Dorsolateral prefrontal cortex (tissue), 122 donors: ENCODE measurements at places on chromosomes 3 and 15.
A peak's percentile ranks its signal among the peaks of the same experiment; 100 is the strongest.

DNA sequence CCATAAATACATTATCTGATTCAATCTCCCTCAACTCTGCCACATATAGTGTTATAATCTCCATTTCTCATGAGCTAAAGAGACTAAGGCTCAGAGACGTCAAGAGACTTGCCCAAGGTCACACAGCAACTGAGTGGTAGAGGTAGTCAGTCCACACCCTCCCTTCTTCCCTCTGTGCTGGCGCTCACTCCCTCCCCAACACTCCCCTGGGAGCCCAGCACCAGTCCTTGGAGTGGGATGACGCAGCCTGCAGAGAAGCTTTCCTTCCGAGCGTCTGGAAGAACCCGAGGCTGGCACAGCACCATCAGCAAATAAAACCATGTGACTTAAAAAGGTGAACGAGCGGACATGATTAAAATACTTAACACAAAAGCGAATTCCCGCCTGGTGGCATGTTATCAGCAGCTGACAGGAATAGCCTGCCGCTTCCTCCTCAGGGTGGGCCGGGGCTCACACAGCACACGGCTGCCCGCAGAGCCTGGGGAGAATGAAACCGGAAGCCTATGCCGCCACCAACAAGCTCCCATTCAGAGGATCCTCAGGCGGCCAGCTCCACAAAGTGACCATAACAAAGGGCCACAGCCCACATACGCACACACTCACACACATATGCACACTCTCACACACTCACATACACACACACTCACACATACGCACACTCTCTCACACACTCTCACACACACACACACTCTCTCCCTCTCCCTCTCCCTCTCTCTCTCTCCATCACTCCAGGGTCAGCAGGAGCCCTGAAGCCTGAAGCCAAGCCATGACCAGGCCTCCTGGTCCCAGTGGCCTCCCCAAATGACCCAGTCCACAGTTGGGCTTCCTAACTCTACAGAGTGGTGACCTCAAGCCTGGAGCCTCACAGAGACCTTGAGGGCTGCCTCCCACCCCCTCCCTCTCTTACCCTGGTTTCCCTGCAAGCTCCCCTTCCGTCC, 120.5 kb downstream of the XXYLT1 start:
- peak; percentile 42 for DNase-seq

- no peak for DNase-seq
Observed at GRCh38 chr15:38373016-38373415, 80.9 kb upstream of the FAM98B start.

GRCh38 chr3:16373341-16373946, 108.4 kb downstream of the OXNAD1 start:
- no peak for DNase-seq

GRCh38 chr3:127822041-127822681, at the start of gene MGLL:
TSS of gene MGLL (minus strand) at chr3:127822515. CDS start at chr3:127822318, 197 bp downstream.
- peak; percentile 62 for DNase-seq

- DNase-seq = no peak
Observed at GRCh38 chr15:64013179-64014062, 32.9 kb downstream of the DAPK2 start.

- DNase-seq = no peak
Observed at GRCh38 chr15:101191242-101191641, 60.6 kb downstream of the CHSY1 start.

DNA sequence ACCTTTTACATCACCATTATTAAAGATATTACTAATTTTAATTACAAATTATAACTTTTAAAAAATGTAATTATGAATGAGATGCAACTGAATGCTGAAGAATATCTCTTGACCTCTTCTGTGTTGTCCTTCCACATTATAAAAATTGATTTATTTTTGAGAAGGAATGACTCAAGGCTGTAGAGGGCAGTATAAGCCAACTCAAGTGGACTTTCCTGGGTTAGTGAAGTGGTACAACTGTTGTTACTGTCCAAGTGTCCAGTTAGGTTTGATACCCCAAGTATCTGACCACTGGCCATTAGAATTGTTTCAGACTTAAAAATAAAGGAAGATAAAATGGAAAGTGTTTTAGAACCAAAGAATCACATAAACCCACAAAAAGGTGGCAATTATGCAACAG, 51.9 kb downstream of the BBX start:
- DNase-seq = no peak

- DNase-seq = no peak
Observed at GRCh38 chr3:170180079-170180907, 1.2 kb downstream of the PHC3 start.

GRCh38 chr3:137217733-137218132, 259.9 kb downstream of the IL20RB start:
- DNase-seq = no peak

GRCh38 chr15:100113351-100114080, 228.3 kb downstream of the ADAMTS17 start:
- DNase-seq = no peak

GRCh38 chr3:77370413-77370812, 330.5 kb downstream of the ROBO2 start:
- no peak for DNase-seq

DNA sequence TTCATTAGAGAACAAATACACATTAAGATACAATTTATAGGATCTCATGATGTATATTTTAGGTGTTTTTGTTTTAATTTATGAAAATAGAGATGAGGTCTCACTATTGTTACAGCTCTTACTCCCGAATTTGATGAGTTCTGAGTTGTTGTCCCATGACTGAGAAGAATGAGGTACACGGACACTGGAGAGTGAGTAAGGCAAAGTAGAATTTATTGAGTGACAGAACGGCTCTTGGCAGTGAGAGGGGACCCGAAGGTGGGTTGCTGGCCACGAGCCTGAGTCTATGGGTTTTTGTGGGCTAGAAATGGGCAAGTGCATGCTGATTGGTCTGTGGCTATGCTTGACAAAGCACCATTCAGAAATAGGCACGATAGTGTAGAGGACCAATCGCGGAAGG, 3.1 kb upstream of the RNF168 start:
- no peak for DNase-seq

- no peak for DNase-seq
Observed at GRCh38 chr3:4633078-4634004, 140.2 kb downstream of the ITPR1 start.

DNA sequence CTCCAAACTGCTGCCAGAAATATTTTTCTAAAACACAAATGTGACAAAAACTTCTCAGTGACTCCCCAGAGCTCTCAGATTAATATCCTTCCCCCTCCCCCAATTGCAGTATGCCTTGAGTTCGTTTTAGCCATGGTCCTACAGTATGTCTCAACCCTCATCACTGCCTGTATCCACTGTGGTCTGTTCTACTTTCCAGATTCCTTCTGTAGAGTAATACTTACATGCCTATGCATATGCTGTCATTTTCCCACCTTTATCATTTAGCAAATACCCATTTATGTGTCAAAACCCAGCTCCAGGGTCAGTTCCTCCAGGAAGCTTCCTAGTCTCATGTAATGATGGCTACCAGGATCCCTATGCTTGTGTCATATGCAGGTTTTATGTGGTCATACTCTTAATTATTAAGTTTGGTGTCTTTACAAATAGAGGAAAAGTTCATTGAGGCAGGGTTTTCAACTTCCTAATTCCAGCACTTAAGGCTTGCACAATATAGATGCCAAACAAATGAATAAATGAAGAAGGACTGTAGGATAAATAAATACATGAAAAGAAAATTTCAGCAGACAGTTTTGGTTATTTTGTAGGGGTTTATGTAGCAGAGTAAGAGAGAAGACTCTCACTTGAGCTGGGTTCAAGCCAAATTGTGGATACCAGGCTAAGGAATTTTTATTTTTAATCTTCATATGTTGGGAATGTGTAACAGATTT, 170.8 kb downstream of the ALCAM start:
- no peak for DNase-seq

- DNase-seq = no peak
Observed at GRCh38 chr3:25430935-25431770, 3.1 kb downstream of the RARB start.

DNA sequence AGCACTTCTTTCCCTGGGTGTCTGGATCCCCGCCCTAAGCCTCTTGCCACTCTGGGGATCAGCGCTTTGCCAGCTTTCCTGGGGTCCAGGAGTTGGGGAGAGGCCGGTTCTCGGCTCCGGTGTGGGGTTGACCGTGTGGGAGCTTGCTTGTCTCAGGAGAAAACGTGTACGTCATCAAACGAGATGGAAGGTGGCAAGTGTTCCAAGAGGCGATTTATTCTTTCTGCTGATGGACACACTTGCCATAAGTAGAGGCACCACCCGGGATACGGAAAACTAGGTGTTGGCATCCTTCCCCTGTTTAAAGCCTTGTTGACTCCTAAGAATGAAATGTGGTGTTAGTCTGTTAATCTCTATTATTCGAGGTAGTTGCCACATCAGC, 295 bp downstream of the ZWILCH start:
- DNase-seq = no peak

DNA sequence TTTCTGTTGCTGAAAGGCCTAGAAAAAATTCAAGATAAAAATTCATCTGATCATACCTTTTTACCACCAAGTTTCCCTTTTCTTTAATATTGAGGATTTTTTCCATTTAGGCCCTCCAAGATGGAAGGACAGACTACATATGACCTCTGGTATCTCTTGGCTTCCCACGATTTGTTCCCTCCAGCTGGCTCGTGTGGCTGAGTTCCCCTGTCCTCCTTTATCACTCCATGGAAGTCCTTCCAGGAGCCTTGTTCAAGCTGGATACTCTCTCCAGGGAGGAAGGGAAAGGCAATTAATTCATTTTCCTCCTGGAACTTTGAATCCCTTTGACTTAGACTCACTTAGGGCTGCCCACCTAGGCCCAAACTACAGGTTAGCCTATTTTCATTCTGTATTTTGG, 110.6 kb downstream of the CFAP44 start:
- DNase-seq = no peak

DNA sequence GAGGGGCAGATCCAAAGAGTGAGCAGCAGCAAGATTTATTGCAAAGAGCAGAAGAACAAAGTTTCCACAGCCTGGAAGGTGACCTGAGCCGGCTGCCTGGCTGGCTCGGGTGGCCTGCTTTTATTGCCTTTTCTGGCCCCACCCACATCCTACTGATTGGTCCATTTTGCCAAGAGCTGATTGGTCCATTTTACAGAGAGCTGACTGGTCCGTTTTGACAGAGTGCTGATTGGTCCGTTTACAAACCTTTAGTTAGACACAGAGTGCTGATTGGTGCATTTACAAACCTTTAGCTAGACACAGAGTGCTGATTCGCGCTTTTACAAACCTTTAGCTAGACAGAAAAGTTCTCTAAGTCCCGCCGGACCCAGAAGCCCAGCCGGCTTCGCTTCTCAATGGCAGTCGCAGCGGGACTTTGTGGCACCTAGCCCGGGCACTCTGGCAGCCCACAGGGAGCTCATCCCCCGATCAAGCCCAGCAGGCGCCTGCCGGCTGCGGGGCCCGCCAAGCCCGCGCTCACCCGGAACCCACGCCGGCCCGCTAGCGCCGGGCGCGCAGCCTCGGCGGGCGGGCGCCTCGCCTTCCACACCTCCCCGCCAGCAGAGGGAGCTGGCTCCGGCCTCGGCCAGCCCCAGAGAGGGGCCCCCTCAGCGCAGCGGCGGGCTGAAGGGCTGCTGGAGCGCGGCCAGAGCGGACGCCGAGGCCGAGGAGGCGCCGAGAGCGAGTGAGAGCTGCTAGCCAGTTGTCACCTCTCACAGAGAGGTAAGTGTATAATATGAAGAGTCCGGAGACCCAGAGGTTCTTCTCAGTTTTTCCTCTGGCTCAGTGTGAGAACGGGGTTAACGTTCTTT, 339.2 kb downstream of the CHL1 start:
- no peak for DNase-seq

- DNase-seq = no peak
Observed at GRCh38 chr3:149792452-149793270, at the start of gene ANKUB1. TSS of gene ANKUB1 (minus strand) at chr3:149792554. CDS start at chr3:149792366, 188 bp downstream.

DNA sequence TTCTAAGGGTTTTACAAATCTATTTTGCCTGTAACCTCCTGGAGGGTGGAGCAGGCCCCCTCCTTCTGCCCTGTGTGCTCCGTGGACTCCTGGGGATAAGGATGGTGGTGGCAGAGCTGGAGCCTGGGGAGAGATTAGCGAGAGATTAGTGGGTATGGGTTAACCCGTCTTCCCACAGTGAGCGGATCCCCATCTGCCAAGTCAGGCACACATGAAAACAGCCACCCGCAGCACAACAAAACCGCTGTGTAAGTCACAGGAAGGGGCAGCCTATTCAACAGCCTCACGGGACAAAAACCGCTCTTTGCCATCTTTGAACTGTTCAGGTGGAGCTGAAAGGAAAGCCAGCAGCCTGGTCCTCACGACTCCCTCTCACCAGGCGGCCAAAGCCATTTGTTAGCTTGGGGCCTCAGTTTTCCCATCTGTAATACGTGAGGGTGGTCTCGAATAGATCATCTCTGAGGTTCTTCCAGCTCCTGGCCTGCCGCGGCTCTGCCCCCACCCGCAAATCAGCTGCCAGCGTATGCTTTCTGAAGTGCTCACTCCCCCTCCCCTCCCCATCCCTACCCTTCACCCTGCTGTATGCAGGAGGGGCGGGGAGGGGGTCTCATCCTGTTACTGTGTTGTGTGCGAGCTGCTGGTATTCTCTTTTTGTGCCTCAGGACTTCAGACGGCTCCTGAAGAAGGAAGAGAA, 43.6 kb downstream of the PDIA5 start:
- no peak for DNase-seq

DNA sequence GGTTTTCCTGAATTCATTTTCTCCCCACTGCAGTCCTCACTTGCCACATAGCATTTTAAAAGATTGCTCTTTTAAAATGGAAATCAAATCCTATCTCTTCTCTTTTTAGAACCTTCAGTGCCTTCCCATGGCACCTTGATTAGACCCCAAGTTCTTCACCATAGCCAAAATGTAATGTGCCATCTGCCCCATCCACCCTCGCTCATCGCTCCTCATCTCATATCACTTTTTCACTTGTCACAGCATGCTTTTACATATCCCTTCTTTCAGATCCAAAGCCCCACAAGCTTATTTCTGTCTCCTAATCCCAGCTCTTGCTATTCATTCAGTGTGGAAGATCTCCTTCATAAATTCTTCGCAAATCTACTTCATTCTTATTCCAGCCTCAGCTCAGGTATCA, 161.7 kb downstream of the CD47 start:
- no peak for DNase-seq

GRCh38 chr15:30953731-30954378, 37.6 kb downstream of the MTMR10 start:
- no peak for DNase-seq

- no peak for DNase-seq
Observed at GRCh38 chr3:141915766-141916165, 39.3 kb downstream of the ATP1B3 start.

DNA sequence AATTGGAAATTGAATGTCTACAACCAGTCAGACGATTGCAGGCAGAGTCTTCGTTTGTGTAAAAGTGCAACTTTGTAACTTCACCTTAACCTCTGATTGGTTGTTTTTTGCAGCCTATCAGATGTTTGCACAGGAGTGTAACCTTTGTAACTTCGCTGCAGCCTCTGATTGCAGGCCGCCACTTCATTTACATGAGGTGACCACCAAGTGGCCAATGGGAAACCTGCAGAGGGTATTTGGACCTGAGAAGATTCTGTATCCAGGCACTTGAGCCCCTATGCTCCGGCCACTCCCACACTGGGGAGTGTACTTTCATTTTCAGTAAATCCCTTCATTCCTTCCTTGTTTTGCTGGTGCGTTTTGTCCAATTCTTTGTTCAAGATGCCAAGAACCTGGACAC, 68.1 kb upstream of the PFN2 start:
- DNase-seq = no peak

GRCh38 chr3:147372525-147373027, 33.8 kb downstream of the ZIC4 start:
- no peak for DNase-seq
